ENCODE measurements at places on chromosomes 2 and 18.

DNA sequence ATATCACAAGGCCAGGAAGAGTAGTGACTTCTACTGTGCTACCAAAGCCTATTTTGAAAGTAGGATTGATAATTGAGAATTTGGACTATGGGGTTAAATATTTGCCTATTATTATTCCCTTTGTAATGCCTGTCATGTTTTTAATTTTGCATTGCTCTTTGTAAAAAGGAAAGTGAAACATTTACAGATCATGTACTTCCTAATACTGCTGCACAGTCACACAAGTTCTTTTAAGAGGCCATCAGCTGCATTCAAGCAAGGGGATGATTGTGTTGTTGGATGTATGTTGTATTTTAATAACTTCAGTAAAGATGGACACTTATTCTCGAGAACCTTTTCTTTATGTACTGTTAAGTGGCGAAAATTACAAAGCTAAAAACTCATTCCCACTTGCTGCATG lies 70.1 kb downstream of the PLEKHA3 start:
- DNase-seq: no peak

DNA sequence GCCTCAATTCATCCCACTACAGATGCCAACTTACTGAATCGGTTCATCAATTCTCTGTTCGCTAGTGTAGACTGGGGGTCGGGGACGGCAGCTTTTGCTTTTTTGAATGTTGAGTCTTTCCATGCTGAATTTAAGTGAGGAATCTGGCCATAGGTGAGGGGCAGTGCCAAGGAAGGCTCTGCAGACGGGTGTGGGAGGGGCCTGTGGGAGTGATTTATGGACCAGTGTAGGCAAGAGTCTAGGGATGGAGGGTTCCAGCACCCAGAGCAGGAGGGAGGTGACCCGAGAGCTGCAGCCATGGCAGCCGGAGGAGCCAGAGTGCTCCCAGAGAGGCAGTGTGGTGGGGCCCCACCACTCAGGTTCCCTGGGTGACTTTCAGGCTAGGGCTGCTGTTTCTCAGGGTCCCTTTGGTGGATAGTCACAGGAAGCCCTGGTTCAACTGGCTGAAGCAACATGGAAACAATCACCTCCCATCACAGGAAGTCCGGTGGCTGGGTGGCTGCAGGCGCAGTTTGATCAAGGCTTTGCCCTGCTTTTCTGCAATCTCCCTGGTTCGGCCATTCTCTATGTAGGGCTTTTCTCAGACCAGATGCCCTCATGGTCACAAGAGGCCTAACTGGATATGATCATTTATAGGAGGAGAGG lies 16.9 kb upstream of the TEX44 start:
- DNase-seq: no peak

- DNase-seq: no peak
These were observed 8.4 kb downstream of the ACSL3 start for GRCh38 chr2:222869252-222869560.

GRCh38 chr2:69977186-69977585 lies 15.8 kb upstream of the ASPRV1 start:
- no peak for DNase-seq

DNA sequence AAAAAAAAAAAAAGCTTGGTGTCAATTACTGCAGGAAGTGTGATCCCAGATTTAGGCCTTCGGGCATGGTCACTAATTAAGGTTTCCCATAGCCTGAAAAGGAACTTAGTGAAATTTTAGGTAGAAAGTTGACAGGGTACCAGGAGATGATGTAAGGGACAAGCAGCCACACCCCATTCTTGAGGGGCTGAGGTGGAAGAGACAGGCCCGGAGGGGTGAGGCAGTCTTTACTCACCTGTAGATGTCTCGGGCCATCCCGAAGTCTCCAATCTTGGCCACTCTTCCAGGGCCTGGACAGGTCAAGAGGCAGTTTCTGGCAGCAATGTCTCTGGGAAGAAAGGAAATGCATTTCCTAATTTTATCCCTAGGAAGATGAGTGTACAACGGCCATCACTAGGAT lies 94.3 kb downstream of the CLIP4 start:
- no peak for DNase-seq

DNA sequence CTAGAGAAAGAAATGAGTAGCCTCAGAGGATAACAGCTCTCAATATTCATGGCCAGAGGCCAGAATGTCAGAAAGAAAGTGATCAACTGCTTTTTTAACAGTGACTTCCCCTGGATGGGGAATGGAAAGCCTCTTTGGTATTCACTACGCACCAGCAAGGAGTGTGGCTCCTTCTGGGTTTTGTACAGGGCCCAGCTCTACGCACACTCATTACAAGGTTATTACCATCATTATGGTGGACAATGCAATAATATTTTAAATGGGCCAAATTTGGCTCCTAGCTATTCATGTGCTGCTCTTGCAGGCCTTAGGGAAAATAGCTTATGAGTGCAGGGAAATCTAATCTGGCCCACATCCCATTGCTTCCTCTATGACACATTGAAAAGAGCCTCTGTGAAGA lies 1149.5 kb upstream of the FANCL start:
- no peak for DNase-seq

- DNase-seq: no peak
These were observed 77.0 kb downstream of the ANTXR1 start for GRCh38 chr2:69089998-69090397.

DNA sequence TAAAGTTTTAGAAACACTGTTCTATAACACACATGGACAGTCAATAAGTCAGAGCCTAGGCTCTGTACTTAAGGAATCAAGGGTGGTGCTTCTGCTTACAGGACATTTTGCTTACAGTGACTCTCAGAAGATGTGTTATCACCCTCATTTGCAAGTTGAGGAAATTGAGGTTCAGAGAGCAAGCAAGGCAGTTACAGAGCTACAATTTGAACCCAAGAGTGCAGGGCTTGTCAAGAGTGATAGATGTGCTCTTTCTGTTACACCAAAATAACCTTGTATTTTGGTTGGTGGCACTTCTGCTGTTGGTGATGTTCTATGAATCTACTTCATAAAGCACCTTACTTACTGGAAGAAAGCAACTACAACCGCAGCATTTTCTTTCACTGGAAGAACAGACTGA lies 170.2 kb downstream of the THADA start:
- no peak for DNase-seq

DNA sequence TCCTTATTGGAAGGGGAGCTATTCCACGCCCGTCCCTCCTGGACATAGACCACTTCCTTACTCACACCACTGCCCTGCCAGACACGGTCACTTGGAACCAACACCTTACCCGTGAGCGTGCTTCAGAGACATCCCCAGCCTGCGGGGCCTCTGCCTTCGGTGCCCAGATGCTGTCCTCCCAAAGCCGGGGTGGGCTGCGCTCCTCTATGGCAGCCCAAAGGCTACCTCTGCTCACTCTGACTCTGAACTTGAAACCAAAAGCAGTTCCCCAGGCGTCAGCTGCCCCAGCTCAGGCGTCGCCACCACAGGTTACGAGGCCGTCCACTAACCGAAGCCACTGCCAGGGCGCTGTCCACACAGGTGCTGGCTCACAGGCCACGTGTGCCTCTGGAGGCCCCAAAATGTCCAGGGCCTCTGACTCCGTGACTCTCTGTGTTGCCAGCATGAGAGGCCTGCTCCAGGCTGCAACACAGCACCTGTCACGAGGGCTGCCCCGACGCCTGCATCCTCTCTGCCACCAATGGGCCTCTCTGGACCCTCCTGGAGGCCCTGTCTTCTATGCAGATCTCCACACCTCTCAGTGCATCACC lies 23.8 kb downstream of the HDAC4 start:
- DNase-seq: no peak

GRCh38 chr18:54983041-54983686 lies 23.9 kb upstream of the CCDC68 start:
- no peak for DNase-seq

DNA sequence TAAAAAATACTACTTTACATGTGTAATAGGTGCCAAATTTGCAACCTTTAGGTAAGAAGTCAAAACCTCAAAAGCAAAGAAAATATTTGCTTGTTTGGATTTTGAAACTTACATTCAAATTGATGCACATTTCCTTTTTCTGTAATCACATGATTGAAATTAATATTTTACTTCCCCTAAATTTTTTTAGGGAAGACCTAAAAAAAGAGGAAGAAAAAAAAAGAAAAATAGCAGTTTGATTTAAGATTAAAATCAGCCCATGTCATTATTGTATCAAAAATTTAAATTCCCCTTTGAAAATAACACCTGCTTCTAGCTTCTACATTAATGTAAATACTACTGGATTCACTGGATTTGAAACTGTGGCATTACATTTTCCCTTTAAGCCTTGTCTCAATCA lies 68.2 kb upstream of the STON1 start:
- no peak for DNase-seq

DNA sequence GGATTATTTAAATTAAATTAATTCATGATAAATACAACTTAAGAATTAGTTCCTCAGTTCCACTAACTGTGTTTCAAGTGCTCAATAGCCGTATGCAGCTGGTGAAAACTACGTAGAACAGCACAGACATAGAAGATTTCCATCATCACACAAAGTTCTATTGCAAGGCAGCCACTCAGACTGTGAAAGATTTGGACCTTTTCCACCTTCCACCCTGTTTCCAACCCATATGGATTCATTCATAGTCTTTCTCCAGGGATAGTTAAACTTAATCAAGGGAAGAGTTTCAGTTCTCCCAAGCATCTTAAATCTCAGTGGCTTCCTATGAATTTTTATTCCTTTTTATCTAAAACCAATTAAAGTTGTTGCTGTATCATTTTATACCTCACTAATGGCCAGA lies 2030.8 kb downstream of the SUCLG1 start:
- DNase-seq: no peak

GRCh38 chr18:66124394-66124793 lies 373.6 kb downstream of the CDH7 start:
- no peak for DNase-seq
